SHP77 (cell line): ENCODE measurements at places on chromosomes 7 and 10.

DNA sequence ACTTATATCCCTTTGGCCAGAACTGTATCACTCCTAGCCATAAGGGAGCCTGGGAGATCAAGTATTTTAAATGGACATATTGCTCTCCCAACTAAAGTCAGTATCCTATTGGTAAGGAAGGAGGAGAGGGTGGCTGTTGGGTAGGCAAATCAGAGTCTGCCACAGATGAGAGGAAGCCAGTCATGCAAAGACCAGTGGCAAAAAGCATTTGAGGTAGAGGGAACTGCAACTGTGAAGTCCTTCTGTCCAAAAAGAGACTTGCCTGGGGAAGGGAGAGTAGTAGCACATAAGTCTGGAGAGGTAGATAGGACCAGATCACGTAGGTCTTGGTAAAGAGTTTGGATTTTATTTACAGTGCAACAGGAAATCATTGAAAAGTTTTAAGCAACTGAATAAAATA is 8.8 kb upstream of the CCNJ start:
- no peak for DNase-seq

DNA sequence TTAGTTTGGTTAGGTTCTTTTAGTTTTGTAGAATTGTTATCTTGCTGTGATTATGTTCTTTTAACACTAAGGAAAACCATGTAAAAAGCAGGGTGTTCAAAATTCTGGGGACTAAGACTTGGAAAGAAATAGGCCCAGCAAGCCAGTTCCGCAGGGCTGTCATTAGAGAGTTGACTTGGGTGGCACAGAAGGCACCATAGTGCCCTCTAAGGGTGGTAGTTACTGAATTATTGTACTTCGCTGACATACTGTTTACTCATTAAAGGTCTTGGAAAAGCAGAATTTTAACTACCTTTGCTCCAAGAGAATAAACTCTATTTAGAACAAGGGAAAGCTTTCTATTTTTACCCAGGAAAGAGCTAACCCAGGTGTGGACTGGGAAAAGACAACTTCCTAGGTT is 86.5 kb downstream of the OTUD1 start:
- no peak for DNase-seq

DNA sequence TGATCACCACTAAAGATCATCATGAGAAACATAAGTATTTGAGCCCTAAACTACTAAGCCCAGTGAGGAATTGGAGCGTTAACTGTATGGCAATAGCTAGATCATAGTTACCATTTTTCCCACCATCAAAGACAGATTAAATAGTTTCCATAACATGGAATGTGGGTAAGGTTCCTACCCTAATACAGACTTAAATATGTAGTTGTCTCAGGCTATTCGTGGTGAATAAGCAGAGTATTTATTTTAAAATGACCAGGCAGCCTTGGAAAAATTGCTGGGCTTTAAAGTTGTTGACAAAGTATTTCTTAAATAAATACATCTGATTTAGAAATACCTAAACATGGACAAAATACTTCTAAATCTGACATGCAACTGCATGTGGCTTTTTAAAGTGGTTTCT is 106.8 kb downstream of the NT5C2 start:
- DNase-seq = no peak

DNA sequence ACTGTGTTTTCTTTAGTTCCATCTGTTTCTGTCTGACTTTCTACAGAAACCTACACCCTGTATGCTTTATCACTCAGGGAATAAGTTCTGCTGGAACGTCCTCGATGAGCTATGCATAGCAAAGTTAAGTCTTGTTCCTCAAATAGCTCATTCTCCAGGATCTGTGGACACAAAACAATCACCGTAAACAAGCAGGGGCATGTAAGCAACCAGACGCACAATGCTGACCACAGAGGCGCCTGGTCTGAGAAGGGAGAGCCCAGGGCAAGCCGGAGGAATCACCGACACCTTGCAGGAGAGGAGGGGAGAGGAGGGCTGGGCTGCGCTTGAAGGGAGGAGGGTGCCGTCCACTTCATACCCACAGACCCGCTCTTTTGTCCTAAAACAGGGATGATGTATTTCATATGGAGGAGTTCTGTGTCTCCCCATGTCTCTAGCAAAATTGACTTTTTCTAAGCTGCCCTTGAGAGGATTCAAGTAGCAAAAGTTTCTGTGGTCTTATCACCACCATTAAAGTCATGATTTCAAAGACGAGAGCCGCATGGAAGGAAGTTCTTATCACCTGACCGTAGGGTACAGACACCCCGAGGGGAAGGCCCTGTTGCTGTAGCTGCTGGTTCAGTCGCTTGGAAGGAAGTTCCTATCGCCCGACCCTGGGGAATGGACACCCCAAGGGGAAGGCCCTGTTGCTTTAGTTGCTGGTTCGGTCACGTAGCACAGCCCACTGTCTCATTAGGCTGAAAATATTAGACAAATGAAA is 14.3 kb downstream of the CALML3 start:
- no peak for DNase-seq

- peak; percentile 56 for DNase-seq
These were observed 4.0 kb downstream of the HDAC9 start for GRCh38 chr7:18499407-18500177.

- DNase-seq = no peak
These were observed 3.3 kb downstream of the RADIL start for GRCh38 chr7:4880218-4880617.

GRCh38 chr10:79396520-79396919 is 48.9 kb downstream of the ZCCHC24 start:
- DNase-seq = no peak

DNA sequence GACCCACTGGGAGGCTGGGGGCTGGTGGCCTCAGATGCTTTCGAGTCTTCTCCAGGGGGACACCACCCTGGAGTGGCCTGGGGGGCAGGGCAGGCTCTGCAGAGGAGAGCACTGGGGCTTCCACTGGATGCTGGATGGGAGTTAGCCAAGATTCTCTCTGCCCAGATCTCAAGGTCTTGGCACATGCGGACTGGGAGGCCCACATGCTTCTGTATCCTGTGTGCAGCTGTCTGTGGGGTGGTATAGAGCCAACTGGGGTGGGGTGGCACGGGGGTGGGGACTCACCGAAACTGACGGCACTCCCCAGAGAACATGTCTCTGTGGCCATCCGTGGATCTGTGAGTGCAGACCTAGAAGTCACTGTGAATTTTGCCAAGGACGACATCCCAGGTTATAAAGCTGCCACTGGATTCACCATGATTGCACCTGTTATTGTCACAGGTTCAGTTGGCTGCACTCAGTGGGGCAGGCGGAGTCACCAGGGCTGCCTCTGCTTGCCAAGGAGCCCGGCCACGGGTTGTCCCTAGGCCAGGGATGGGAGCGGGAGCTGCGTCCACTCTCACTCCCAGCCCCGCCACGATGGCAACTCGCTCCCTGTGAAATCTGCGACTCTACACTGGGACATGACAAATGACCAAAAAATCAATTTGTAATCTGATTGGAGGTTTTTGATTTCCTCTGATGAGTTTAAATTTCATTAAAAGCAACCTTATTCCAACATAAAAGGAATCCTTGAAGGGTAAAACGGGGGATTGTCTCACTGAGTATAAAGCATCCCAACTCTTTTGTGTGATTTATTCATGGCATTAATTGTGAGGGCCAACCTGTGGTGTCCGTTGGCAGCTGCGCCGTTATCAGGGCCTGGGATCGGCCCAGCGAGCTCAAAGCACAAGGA is 131.3 kb downstream of the EBF3 start:
- no peak for DNase-seq

GRCh38 chr10:55786461-55787050 is 574.5 kb downstream of the ZWINT start:
- DNase-seq = no peak

GRCh38 chr10:110312206-110312605 is 7.5 kb upstream of the SMNDC1 start:
- DNase-seq = no peak

- no peak for DNase-seq
These were observed 61.2 kb downstream of the PRKCQ start for GRCh38 chr10:6518791-6519429.

GRCh38 chr7:23346316-23346715 is 47.2 kb downstream of the MALSU1 start:
- no peak for DNase-seq

GRCh38 chr7:155815332-155816191 is 3.3 kb upstream of the SHH start:
- DNase-seq = peak; percentile 22

- DNase-seq = no peak
These were observed 687.7 kb upstream of the NRP1 start for GRCh38 chr10:34022195-34022594.

GRCh38 chr10:77041636-77042258 is 595.9 kb downstream of the KCNMA1 start:
- no peak for DNase-seq

- DNase-seq = no peak
These were observed 959 bp upstream of the ATRNL1 start for GRCh38 chr10:115092258-115092554.

DNA sequence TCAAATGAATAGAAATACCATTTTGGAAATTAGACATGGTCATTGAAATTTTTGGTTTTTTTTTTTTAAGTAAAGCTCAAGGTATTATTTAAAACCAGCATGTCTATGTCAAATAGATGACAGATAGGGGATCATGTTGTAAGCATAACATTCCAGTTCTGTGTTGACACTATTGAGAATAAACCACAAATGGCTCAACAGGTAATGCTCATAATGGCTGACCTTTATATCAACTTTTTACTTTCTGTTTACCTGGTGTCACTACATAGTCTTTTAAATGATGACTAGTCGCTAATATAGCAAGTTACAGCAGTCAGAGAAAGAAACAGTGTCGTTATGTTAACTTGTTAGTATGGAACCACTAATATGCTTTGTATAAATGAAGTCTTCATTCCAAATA is 616.0 kb downstream of the GATA3 start:
- no peak for DNase-seq

DNA sequence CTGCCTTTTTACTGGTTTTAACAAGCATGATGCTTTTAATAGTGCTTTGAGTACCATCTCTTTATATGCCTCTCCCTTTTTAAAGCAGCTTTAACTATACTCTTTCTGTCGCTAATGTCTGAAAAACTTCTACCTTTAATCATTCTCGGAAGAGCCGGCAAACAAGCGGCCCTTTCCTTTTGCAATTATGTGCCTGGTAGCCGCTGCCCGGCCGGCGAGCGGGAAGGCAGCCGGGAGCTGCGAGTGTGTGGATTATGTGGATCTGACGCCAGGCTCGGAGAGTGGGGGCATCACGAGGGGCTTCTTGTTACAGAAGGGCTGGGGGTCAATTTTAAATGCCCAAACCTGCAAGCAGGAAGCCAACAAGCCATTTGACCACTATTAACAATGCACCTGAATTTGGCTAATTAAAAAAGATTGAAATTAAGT is 120.9 kb downstream of the BUB3 start:
- peak; percentile 24 for DNase-seq

- DNase-seq = no peak
These were observed 144.8 kb downstream of the ICA1 start for GRCh38 chr7:8117195-8117594.

DNA sequence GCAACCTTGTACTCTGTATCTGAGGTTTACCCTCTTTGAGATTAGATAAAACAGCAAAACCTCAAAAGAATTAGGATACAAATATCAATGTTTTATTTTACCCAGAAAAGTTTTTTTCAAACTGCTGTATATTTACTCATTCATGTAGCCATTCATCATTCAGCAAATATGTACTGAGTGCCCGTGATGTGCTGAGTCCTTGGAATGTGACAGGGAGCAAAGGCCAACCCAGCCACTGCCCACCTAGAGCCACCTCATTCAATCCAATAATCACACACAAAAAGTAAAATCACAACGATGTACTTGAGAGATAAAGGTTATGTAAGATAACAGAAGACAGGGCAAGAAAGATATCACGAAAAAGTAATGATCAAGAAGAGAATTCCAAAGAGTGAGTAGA is 187.4 kb downstream of the CDCA7L start:
- no peak for DNase-seq

- DNase-seq = peak; percentile 29
These were observed 72.0 kb upstream of the TES start for GRCh38 chr7:116138202-116138801.

DNA sequence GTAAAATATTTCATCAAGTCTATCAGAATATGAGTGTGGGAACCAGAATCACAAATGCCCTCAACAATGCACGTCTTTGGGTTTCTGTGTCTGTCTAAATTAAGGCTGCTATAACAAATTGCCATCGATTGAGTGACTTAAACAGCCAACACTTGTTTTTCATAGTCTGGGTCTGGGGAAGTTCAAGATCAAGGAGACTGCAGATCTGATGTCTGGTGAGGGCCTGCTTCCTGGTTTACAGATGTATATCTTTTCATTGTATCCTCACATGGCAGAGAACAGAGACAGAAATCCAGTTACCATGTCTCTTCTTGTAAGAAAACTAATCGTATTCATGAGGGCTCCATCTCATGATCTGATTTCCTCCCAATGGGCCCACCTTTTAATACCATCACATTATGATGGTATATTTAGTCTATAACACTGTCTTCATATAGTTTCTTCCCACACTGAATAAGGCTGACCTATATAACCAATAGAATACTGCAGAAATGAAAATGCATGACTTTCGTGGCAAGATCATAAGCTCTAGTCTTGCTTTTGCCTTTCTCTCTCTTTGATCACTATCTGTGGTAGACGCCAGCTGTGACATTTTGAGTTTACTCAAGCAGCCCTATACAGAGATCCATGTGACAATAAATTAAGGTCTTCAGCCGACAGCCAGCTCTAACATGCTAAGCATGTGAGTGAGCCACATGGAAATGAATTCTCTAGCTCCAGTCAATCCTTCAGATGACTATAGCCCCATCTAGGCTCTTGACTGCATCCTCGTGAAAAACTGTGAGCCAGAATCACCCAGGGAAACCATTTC is 51.9 kb downstream of the THSD7A start:
- DNase-seq = peak; percentile 61

DNA sequence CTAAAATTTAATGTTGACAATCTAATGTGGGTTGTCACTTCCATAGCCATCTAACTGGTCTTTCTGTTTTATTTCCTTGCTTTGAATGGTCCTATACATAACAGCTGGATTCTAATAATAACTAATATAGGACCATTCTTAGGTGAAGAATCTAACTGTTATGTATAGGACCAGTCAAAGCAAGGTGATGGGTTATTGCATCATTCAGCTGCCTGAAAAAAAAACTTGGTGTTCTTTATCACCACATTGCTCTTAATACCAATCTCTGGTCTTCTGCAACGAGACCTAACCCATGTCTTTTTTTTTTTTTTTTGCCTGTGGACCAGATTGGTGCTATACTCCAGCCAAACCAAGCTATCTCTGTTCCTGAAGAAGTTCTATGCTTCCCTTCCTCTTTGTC is 45.7 kb upstream of the SLC39A12 start:
- DNase-seq = no peak

GRCh38 chr7:115827305-115828045 is 203.1 kb downstream of the TFEC start:
- DNase-seq = no peak

DNA sequence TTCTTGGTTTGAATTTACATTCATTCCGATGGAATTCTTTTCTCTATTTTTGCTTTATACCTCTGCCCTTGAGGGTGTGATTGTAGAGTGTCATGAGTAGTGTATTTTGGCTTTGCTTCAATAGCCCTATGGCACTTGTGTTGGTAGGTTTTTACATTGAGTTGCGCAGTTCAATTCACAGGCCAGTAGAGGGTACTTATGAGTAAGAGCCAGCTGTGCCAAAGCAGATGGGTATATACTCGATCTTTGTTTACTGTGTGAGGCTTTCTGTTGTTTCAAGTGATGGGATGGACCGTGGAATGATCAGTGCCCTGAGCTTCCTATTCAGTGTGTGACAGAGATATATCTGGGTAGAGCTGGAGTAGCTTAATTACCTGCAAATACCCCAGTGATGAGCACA is 4.3 kb upstream of the AKR1C3 start:
- peak; percentile 93 for DNase-seq
